Fibroblast of skin of left quadriceps (primary cell): ENCODE measurements at places on chromosomes 11 and 22.

DNA sequence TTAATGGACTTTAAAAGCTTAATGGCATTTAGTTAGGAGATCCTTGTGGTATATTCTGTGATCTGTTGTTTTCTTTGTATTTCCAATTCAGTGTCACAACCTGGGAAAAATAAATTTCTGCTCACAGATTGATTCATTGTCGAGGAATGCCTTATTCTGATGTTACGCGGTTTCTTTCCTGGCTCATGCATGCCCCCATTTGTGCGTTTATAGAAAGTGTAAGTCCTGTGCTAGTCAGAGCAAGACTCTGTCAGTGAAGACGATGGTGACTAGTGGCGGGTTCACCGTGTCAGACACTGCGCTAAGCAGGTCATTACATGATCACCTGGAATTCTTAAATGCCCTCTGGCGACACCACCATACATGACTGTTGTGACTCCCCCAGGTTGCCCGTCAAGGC is 169.4 kb downstream of the TBC1D22A start:
- no peak for DNase-seq

GRCh38 chr22:30861688-30862552 is 106.7 kb downstream of the MORC2 start:
- DNase-seq, result no peak

DNA sequence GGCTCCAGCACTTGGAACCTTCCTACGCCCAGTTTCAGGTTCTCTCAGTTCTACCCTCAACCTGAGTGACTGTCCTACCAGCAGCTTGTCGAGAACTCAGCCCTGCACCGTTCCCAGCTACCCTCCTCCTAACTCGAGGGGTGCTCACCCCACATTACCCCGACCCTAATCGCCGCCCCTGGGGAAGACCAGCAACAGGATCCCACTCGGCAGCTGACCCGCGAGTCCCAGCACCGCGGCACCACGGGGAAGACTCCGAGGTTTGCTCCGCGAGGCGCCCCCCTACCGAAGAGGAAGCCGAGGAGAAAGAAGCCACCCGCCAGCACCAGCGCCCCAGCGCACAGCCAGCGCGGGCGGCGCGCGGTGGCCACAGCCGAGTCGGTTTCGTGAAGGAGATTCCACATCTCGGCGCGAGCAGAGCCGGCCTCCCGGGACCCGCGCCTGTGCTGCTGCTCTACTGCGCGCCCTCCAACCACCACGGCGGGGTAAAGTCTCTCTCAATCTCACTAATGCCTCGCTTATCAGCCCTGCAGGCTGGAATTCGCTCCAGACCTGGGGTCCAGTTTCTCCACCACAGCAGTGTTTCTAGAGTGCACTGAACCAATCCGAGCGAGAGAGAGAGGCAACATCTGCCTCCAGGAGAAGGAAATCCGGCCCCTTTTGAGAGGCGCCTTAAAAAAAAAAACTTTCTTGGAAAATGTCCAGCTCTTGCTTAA is at the start of gene FOLH1:
Gene FOLH1 (minus strand): TSS at position 597 of the 716 bp plus-strand sequence. CDS start 193 bp downstream, at position 404.
- no peak for DNase-seq

GRCh38 chr11:1195682-1196515 is 27.0 kb upstream of the MUC5B start:
- DNase-seq, result no peak

DNA sequence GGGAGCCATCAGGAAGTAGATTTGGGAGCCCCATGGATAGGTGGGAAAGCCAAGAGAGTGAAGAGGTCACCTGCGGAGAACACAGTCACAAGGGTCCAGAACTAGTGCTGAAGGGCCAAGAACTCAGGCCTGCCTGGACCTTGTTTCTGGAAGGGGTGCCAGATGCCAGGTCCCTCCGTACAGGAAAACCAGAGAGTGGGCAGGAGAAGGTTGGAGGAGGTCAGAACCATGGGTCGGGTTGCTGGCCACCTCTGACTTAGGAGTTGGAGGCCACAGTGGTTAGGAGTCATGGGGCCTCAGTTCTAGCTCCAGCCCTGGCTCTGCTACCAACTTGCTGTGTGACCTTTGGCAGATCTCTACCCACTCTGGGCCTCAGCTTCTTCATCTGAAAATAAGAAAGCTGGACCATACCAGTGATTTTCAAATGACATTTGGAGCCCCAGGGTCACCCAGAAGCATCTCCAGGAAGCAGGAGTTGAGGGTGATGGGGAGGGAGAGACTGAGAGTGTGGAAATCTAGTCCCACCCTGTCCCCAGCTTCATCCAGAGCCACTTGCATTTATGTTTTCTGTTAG is 20.8 kb upstream of the TUB start:
- DNase-seq, result no peak

DNA sequence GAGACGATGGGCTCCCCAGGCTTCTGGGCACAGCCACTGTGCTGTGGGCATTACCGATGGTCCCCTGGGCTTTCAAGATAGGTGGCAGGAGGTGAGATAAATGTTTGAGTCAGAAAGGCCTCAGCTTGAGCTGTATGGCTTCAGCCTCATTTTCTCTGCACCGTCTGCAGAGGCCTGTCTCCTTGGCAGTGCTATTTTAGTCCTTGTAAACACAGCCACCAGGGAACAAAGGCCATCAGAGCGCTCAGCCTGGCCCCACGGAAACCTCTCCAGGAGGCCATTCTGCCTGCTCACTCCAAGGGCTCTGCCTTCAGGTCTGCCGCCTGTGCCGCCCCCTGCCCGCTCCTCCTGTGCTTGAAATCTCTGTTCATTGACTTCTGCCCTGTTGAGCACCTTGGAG is 1424.9 kb downstream of the TBC1D22A start:
- no peak for DNase-seq
